ENCODE measurements at places on chromosomes 13 and 19. TPM values are rescaled to one million over a fixed set of nuclear protein-coding genes. Genes with fewer than 3 reads are reported as not detected.

DNA sequence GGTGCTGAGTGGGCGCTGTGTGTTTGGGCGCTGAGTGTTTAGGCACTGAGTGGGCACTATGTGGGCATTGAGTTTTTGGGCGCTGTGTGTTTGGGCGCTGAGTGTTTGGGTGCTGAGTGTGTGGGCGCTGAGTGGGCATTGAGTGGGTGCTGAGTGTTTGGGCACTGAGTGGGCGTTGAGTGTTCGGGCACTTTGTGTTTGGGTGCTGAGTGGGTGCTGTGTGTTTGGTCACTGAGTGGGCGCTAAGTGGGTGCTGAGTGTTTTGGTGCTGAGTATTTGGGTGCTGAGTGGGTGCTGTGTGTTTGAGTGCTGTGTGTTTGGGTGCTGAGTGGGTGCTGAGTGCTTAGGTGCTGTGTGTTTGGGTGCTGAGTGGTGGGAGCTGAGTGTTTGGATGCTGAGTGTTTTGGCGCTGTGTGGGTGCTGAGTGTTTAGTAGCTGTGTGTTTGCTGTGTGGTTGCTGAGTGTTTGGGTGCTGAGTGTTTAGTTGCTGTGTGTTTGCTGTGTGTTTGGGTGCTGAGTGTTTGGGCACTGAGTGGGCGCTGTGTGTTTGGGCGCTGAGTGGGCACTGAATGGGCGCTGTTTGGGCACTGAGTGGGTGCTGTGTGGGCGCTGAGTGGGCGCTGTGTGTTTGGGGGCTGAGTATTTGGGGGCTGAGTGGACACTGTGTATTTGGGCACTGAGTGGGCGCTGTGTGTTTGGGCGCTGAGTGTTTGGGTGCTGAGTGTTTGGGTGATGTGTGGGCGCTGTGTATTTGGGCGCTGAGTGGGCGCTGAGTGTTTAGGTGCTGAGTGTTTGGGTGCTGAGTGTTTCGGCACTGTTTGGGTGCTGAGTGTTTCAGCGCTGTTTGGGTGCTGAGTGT is 47.2 kb upstream of the F7 start:
- no peak for DNase-seq

DNA sequence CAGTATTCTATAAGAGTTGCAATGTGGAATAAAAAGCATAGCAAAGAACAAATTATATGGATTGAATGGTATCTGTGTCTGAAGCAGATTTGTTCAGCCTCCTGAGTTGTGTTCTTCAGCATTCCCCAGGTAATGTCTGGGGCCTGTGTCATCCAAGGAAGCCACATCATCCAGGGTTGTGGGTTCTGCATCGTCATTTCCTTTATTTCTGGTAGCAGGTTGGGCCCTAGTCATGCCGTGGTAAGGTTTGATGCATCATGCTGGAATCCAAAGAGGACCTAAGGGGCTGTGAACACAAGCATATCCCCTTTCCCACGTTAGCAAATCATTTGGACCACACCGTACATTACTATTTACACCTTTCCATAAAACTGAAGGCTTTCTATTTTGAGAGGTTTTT is 131.0 kb upstream of the ZNF91 start:
- DNase-seq, result no peak

DNA sequence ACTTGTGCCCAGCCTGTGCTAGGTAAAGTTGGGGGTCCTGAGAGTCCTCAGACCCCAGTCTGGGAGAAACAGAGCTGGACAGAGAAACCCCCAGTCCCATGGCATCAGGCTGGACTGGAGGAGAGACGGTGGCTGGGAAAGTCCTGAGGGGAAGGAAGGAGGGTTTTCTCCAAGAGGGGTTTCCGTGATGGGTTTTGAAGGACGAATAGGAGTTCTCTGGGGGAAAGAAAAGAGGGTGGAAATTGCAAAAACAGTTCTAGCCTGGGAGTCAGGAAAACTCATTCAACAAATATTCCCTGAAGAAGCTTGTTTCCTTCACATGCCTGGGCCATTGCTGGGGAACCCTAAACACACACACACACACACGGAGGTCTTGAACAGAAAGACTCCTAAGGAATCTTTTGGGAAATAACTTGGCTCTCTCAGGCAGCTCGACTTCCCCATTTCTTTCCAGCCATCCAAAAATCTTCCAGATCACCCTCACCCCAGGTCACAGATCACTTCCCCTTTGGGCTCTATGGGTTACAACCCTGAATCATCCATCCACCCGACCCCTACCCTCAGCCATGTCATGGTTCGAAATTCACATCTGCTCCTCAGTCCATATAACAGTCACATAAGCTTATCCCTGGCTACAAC is 47.5 kb downstream of the COLGALT1 start:
- DNase-seq, result no peak

DNA sequence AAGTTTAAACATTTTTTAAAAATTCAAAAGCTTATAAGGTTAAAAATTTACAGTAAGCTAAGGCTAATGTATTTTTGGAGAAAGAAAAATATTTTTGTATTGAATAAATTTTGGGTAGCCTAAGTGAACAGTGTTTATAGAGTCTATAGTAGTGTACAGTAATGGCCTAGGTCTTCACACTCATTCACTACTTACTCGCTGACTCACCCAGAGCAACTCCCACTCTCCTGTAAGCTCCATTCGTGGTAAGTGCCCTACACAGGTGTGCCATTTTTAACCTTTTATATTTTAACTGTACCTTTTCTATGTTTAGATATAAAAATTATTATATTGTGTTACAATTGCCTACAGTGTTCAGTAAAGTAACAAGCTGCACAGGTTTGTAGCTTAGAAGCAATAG is 96.6 kb upstream of the FREM2 start:
- no peak for DNase-seq

DNA sequence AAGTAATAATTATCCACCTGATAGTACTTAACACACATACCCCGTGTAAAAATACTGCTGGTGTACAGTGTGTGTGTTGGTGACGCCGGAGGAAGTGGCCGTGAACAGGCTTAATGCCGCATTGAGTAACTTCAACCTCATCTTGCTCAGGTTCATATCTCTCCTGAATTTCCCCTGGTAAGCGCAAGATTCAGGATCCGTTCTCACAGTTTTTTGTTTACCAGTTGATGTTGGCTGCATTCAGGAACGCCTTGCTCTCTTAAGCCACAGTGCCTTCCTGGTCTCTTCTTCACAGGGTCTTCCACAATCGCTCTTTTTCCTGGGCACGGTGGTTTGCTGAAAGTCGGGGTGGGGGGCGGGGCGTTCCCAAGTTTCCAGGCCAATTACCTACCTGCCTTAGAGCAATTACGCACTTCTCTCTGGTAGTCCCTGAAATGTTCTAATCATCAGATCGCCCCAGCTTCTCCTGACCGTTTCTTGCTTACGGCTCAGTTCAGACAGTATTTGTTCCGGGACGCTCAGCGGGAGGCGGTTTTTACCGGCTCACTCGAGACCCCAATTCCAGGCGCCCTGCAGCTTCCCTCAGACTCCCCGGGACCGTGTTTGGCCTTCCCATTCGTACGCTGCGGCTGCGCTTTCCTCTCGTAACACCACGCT is 706 bp upstream of the DNAJC3 start:
- DNase-seq, result no peak

GRCh38 chr19:13011653-13012389 is 16.5 kb downstream of the NFIX start:
- no peak for DNase-seq

GRCh38 chr19:10112895-10113591 is 1.6 kb downstream of the P2RY11 start:
- no peak for DNase-seq

- DNase-seq, result no peak
These were observed 162.5 kb downstream of the KCTD12 start for GRCh38 chr13:76723551-76724232.

GRCh38 chr13:102003848-102004570 is 397.8 kb downstream of the FGF14 start:
- DNase-seq, result no peak

- no peak for DNase-seq
These were observed 428.8 kb downstream of the DCT start for GRCh38 chr13:94050686-94051085.

GRCh38 chr19:10567656-10568055 is 1.1 kb downstream of the CDKN2D start:
- no peak for DNase-seq

DNA sequence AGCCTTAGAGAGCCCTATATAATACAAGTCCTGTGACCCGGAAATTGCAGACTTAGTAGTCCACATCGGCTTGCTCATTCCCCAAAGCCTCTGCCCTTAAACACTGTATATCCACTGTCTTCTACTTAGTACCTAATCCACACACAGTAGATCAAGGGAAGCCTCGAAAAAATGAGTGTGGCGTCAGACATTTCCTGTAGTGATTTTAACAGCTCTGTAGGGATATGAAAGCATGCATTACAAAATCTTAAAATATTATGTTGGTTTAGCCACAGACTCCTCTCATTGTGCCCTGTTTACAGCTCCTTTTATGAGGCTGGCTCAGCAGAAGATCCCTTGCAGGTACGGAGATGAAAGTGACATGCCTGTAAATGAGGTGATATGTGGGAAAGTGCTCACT is 416.3 kb downstream of the LIG4 start:
- no peak for DNase-seq

DNA sequence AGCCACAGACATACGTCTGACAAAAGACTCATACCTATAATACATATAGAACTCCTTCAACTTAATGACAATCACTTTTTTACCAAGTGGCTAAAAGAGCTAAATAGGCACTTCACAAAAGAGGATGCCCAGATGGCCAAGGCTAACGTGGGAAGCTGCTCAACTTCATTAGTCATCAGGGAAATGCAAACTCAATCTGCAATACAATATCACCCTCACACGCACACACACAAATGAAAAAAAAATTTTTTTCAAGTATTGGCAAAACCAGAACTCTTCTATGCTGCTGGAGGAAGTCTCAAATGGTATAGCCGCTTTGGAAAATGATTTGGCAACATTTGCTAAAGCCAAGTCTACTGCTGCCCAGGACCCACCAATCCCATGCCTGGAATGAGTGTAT is 14.6 kb upstream of the DNMT1 start:
- DNase-seq, result no peak

GRCh38 chr19:45772130-45772840 is 3.2 kb upstream of the SIX5 start:
- no peak for DNase-seq

DNA sequence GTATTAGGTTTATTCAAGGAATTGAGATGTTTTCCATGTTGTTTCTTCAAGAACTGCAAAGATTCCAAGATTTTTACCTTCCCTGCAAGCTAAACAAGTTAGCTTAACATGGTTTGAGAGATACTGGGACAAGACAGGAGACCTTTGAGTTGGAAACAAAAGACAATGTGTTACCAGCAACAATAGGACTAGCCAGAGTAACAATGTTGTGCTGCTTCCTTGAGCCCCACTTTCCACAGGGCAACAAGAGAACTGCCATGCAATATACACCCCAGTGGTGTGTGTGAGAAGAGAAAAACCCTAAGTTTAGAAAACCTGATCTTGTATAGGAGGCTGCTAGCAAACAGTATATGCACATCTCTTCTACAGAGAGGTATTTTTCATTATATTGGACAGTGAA is 264.6 kb downstream of the PCDH20 start:
- DNase-seq, result no peak

The DMPK gene
- 75.3 TPM for total RNA-seq

The KLK1 gene
- total RNA-seq, result 1.5 TPM

The DKKL1 gene
- total RNA-seq, result not detected

The INSL3 gene
- total RNA-seq, result not detected

The ENOX1 gene
- 8.2 TPM for total RNA-seq

The NOTCH3 gene
- 64.3 TPM for total RNA-seq

The CLIP3 gene
- total RNA-seq, result 44.7 TPM

The CYP4F22 gene
- total RNA-seq, result not detected

The ZNF208 gene
- 3.1 TPM for total RNA-seq

The BCAM gene
- 90.0 TPM for total RNA-seq

Data from tibial nerve (tissue), 4 donors.